Progenitor cell of endocrine pancreas (in vitro differentiated cells): ENCODE measurements at places on chromosomes 3 and 15.

- DNase-seq: no peak
Measured at GRCh38 chr3:60698117-60698516, 553.1 kb downstream of the FHIT start.

- DNase-seq: no peak
Measured at GRCh38 chr3:167602041-167602440, 51.7 kb downstream of the WDR49 start.

- no peak for DNase-seq
Measured at GRCh38 chr15:89857673-89858072, 36.1 kb downstream of the AP3S2 start.

DNA sequence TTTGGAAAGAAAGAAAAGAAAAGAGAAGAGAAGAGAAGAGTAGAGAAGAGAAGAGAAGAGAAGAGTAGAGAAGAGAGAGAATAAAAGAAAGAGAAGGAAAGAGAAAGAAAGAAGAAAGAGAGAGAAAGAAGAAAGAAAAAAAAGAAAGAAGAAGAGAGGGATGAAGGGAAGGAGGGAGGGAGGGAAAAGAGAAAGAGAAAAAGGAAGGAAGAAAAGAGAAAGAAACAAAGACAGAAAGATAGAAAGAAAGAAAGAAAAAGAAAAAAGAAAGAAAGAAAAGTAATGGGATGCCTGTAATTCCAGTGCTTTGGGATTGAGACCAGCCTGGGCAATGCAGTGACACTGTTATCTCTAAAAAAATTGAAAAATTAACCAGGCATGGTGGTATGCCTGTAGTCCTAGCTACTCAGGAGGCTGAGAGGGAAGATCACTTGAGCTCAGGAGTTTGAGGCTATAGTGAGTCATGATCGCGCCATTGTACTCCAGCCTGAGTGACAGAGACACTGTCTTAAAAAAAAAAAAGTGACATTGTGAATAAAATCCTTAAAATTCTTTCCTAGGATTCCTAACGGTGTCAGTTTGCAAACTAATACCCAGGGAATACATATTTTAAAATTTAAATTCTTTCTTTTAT is 1.7 kb downstream of the RASL12 start:
- DNase-seq: no peak

DNA sequence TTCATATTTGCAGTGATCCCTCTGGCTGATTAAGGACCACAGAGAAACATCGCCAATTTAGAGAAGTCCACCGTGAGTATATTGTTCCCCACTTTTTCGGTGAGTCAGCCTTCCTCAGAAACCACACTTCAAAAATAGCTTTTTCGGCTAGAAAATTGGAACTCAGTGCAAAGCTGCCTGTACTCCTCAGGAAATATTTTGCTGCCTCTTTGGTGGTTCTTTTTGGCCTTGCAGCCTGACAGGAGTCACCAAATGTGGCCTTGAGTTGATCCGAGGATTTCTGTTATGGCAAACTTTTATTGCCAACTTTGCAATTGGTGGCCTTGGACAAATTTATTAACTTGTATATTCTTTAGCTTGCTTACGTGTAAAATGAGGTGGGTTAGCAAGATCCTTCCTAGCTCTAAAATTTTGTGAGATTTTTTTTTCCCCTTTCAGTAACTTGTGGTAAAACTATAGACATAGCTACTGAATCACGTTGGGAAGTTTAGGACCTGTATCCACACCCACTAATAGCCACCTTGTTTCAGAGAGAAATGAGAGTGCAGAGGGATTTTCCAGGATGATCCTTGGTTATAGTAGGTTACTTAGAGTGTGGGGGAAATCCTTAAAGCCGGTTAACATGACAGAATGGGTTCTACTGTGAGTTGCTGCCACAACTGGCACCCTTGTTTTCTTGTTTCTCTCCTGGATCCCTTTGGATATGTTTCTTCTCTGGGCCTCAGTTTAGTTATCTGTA is 9.9 kb downstream of the ARL6IP5 start:
- DNase-seq: no peak

- DNase-seq: no peak
Measured at GRCh38 chr3:133548090-133548489, 25.4 kb upstream of the CDV3 start.

DNA sequence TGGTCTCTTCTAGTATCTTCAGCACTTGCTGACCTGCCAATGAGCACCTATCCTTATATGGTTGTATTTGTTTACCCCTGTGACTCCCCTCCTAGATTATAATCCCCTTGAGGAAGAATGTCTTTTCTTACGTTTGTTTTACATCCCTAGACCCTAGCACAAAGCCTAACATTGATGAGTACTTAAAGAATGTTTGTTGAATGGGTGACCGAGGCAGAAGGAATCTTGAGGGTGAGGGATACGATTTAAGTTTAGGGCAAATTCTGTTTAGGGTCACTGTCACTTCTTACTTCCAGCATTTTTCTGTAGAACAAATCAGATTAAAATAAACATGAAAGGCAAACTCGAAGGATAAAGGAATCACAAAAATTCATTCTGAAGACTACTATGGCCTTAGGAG is 80.9 kb upstream of the FAM98B start:
- no peak for DNase-seq

- DNase-seq: no peak
Measured at GRCh38 chr15:88395872-88396781, 71.1 kb downstream of the MRPL46 start.

GRCh38 chr3:23830869-23831484 is 25.2 kb downstream of the UBE2E1 start:
- no peak for DNase-seq

GRCh38 chr15:51783967-51784366 is 32.6 kb downstream of the TMOD2 start:
- no peak for DNase-seq

DNA sequence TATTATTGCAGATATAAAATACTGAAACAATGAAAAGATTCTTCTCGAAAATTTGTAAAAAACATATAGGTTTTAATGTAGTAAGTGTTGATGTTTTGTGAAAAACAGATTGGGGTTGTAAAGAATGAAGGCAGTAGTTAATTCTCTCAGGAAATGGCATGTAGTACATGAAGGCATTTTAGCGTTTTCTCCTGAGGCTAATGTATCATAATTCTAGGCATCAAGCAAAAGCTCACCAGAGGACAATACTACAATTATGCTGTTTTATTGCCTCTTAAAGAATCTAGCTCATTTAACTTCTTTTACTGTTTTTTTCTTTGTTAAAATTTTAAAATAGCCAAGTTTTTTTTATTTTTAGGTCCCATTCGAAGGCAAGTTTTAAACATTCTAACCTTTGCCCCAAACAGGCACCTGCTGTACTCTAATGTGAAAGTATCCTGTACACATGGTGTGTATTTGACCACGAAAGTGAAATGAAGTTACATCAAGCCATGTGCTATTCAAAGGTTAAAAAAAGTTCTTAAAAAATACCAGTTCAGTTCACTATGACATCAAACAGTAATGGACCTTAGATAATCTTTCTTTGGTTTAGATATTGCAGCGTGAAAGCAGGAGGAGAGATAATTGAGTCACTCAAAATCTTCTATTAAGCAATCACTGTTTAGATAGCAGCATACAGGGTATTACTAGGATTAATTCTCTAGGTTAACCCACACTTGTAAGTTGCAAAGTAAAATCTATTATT is 163.6 kb downstream of the ECT2 start:
- DNase-seq: no peak

GRCh38 chr3:117822416-117822815 is 1112.8 kb downstream of the TUSC7 start:
- no peak for DNase-seq

DNA sequence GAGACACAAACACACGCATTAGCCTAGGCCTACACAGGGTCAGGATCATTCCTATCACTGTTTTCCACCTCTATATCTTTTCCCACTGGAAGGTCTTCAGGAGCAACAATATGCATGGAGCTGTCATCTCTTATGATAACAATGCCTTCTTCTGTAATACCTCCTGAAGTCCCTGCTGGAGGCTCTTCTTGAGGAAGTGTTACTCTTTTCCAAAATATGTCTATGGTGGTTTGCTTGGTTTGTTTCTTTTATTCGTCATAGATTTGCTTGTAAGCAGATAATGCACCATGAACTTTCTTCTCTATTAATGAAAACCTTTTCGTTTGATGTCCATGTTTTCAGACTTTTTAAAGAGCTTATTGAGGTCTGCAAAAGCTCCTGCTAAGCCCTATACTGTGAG is 109.3 kb downstream of the GMPS start:
- no peak for DNase-seq

GRCh38 chr3:34256791-34257190 is 458.4 kb downstream of the PDCD6IP start:
- no peak for DNase-seq

GRCh38 chr15:63907521-63907920 is 73.8 kb upstream of the HERC1 start:
- no peak for DNase-seq

DNA sequence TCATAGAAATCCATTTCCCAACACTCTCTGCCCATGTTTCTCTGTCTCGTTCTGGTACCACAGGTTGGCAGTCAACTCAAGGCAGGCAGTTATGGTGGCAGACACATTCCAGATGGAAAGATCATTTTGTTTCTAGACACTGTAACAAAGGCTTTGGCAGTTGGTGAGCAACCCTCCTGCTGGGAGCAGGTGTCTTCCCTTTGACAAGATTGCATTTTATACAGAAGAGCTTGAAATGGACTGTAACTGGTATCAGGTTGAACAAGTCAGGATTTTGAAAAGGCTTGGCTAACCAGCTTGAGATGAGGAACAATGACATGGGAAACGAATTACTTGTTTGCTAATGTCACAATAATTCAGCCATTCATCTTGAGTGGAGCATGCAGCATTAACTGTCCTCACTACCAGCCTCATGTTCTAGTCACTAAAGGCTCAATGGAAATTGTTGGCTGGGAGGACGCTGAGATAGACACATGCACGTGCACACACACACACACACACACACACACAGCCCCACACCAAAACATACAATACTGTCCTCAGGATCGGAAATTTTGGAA is 170.0 kb downstream of the SEMA6D start:
- DNase-seq: no peak
